Stimulated activated naive CD4-positive, alpha-beta T cell (primary cell): ENCODE measurements at places on chromosomes 2 and 18.

DNA sequence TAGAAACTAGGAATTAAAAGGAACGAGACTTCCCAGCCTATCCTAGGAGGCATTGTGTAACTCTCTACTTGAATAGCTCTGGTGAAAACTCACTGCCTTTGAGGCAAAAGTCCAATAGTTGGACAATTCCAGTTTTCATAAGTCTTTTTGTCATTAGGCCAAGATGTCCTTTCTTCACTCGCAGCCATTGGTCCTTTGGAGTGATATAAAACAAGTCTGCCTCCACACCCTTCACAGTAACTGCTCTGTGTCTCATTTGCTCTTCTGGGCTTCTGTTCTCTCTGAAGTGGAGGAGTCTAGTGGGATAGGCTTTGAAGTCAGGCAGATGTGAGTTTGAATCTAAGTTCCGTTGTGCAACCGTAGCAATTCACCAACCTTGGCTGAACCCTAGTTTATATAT lies 28.2 kb downstream of the ANTXR1 start:
- DNase-seq, result no peak

DNA sequence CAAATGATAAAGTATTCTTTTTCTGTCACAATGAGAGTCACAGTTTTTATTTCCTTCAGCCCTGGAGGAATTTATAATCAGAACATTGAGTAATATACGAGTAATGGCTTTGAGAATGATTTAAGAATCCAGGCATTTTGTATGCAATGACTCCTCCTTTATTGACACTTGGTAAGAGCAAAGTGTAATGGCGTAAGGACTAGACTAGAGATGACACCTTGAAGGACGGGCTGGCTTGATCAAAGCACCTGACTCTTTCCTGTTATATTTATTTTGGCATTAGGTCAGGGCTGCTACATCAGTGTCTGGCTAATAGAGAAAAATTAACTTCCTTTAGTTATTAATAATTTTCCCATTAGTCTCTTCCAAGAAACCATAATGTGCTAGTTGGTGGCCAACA lies 482.4 kb upstream of the GCFC2 start:
- no peak for DNase-seq

GRCh38 chr18:55452123-55452611 lies 135.8 kb downstream of the TCF4 start:
- no peak for DNase-seq

DNA sequence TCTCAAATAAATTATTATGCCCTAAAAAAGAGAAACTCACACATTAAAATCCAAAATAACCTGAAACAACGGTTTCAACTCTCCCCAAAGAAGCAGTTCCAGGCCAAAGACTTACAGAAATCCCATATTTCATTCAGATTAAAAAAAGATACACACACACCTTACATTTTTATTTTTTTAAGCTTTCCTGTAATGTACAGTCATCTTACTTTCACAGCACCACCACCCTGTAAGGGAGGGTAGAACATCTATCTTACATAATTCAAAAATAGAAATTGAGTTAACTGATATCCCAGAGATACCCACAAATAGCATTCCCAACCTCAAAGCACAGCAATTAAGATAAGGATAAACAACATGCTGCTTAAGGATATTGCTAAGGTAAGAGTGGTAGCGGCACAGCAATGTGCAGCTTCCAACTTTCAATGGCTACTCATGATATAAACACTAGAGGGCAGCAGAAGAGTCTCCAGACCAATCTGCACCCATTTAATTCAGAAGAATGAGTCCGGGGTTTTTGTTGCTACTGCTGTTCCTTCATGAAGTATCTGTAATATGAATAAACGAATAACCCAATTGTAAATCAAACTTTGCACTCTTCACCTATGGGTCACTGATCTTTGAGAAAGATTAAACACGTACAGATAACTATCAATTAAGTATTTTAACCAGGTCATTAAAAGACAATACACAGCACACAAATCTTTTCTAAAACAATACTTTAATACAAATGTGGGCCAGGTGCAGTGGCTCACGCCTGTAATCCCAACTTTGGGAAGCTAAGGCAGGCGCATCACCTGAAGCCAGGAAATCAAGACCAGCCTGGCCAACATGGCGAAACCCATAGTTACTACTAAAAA lies 11.3 kb downstream of the GFPT1 start:
- DNase-seq, result no peak
